ENCODE measurements at places on chromosomes 1 and 21.

DNA sequence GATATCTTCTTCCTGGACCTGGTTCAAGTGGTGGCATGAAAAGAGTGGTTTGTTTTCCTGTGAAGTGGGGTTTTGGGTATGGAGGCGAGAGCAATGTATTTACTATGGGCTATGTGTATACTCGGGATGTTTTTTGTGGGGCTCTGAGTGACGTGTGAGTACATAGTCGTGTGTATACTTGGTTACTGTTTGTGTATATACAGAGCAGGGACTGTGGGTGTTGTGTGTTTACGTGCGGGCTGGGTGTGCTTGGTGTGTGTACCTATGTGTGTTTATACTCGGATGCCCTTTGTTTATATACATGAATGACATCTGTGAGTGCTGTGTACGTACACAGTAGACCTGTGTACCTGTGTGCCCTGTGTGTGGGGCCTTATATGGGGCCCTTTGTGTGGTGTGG lies 50.0 kb downstream of the YARS1 start:
- DNase-seq, result no peak

DNA sequence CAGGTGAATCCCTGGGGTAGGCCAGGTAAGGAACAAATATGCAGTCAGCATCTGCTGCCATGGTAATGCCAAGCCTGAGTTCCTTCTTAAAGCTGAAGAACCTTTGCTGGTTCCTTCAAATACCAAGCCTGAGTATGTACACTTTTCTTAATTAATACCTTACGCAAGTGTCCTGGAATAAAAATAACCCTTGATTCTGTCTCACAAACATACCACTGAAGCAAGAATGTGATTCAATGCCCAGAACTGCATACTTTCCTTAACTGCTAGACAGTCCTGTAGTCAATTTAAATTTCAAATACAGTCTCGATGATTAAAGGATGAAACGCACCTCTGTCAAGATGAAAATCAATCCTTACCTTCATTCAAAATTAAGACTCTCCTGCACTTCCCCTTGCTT lies 634.0 kb upstream of the CHRM3 start:
- no peak for DNase-seq

- DNase-seq, result no peak
Observed at GRCh38 chr1:14996133-14997050, 157.2 kb upstream of the TMEM51 start.

DNA sequence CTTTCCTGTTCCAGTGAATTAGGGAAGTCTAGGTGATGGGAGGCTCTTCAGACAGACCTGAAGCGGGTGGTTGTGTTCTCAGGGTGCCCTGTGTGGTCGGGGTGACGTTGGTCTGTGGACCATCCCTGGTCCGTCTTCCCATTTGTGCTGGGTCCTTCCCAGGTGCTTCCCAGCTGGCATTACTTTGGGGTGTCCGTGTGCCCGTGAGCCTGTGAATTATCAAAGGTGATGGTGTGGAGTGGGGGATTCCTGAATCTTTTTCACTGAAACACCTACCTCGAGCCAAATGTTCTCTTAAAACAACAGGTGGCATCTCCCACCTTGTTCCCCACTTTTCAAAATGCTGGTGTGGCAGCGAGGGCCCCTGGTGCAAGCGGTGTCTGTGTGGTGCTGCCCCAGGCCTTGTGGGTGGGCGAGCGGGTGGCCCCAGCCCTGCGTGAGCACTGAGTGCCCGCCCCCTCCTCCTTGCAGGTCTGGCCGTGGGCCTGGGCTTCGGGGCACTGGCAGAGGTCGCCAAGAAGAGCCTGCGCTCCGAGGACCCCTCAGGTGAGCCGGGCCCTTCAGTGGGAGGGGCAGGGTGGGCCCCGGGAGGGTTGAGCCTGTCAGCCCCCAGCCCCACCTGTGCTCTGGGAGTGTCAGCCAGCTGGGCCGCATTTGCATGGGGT lies 37.0 kb downstream of the COQ8A start:
- no peak for DNase-seq

GRCh38 chr1:21365036-21365435 lies 74.8 kb upstream of the ECE1 start:
- no peak for DNase-seq

- no peak for DNase-seq
Observed at GRCh38 chr1:203174324-203174985, 1.2 kb downstream of the MYBPH start.

- DNase-seq, result no peak
Observed at GRCh38 chr21:42352441-42353095, 1.8 kb upstream of the TFF2 start.

GRCh38 chr1:9766759-9767442 lies 56.9 kb downstream of the CLSTN1 start:
- no peak for DNase-seq

GRCh38 chr1:157407917-157408525 lies 144.3 kb downstream of the FCRL5 start:
- DNase-seq, result no peak

- no peak for DNase-seq
Observed at GRCh38 chr1:1287288-1288110, 7.3 kb downstream of the SCNN1D start.

GRCh38 chr21:15722591-15723324 lies 7.0 kb upstream of the USP25 start:
- no peak for DNase-seq

GRCh38 chr1:43549921-43550597 lies 19.4 kb downstream of the PTPRF start:
- no peak for DNase-seq

- DNase-seq, result no peak
Observed at GRCh38 chr1:151292207-151293030, 10.3 kb downstream of the ZNF687 start.

GRCh38 chr1:150612014-150612345 lies 17.4 kb downstream of the ENSA start:
- DNase-seq, result no peak

- DNase-seq, result no peak
Observed at GRCh38 chr1:218679391-218679790, 334.3 kb downstream of the TGFB2 start.

- DNase-seq, result no peak
Observed at GRCh38 chr1:154777154-154777553, 92.9 kb downstream of the KCNN3 start.

DNA sequence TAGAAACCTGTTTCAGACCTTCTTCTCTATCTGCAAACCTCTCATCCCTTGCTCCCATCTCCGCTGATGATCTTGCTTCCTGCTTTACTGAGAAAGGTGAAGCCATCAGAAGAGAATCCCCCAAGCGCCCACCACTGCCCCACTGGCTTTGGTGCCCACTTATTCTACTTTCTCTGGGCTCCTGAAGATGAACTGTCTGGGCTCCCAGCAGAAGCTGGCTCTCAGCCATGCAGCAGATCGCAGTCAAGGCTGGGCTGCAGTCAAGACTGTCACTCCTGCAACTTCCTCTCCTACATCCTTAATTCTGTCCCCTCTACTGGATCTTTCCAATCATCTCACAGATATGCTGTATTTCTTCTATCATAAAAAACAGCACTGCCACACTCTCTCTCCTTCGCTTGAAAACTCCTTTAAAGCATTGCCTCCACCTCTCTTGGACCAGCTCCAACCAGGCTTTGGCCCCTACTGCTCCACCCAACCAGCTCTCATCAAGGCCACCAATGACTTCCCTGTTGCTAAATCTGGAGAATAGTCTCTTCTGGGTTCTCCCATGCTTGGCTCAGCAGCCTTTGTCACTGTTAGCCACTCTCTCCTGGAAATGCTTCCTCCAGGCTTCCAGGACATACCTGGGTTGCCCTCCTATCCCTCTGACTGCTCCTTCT lies 25.8 kb downstream of the TRIM62 start:
- DNase-seq, result no peak

- DNase-seq, result no peak
Observed at GRCh38 chr1:51567653-51568052, 48.6 kb upstream of the EPS15 start.

DNA sequence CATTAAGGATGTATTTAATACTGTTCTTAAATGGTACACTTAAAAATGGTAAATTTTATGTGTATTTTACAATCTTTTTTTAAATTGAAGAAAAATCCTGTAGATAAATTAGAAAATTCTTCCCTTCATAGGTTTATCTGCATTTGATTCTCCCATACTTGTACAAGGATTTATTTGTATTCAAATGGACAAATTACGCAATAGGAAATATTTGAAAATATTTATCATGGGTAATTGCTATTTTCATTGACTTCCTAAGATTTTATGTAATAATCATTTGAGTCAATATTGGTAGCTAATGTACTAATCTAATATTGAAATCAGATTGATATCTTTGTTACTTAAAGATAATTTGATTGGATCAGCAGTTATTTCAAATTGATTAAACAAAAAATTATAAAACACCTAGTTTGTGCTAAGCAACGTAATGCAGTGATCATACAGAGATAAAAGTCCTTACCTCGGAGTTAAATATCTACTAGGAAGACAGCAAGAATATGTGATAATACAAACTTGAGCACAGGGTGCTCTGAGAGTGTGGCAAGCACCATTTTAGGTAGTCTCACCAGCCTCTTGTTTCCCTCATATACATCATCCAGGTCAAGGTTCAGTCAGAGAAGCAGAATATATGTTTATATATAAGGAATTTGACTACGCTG lies 11.3 kb upstream of the C1orf162 start:
- DNase-seq, result no peak

GRCh38 chr1:18511149-18511873 lies 30.6 kb downstream of the KLHDC7A start:
- DNase-seq, result no peak

GRCh38 chr1:153697191-153698019 lies 18.9 kb downstream of the NPR1 start:
- no peak for DNase-seq

GRCh38 chr1:12001249-12001917 lies 17.9 kb upstream of the MIIP start:
- no peak for DNase-seq

GRCh38 chr1:113812661-113813135 lies 422 bp upstream of the RSBN1 start:
- DNase-seq, result no peak

DNA sequence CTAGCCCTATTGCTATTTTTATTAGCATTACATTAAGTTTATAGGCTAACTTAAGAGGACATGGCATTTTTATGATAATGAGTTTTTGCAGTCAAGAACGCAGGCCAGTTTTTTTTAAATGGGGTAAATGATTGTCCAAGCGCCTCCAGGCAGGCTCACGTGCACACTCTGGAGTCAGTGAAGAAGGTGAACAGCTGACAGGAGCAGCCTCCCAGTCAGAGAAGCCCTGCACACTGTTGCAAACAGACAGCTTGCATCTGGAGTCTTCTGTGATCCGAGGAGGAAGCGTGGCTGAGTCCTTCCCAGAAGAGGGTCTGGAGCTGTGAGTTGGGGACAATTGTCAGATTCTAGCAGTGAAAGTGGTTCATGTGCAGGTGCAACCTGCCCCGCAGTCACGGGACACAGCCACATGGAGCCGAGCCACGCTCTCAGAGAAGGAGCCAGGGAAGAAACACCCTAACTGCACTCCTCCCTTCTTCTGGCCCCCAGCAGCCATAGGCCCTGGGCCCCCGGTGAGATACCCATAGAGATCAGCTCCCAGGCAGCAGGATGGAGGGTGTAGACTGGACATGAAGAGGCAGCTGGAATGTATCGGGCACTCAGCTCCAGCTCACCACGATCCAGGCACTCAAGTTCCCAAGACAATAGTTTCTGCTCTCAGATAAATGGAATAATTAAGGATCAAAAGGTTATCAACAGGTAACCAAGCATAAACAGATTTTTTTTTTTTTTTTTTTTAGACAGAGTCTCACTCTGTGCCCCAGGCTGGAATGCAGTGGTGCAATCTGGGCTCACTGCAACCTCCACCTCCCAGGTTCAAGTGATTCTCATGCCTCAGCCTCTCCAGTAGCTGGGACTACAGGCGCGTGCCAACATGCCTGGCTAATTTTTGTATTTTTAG lies 26.4 kb downstream of the CAPN2 start:
- DNase-seq, result no peak

GRCh38 chr1:78370779-78371482 lies 119.8 kb upstream of the PTGFR start:
- no peak for DNase-seq

DNA sequence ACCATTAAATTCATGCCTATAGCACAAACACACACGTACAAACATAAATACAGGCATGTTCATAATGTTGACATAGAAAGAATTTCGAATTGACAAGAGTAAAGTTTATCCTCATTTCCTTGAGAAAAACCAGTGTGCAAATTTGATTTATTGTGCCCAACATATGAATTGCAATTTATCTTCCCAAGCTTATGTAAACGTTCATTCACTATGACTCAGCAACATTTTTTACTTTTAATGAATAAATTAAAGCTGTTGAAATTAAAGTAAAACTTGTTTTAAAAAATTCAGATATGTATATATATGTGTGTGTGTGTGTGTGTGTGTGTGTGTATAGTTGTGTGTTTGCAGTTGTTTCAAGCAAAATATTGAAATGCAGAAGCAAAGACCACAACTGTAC lies 1067.9 kb downstream of the BRINP3 start:
- DNase-seq, result no peak

- DNase-seq, result no peak
Observed at GRCh38 chr1:177024623-177025022, 139.9 kb downstream of the ASTN1 start.

DNA sequence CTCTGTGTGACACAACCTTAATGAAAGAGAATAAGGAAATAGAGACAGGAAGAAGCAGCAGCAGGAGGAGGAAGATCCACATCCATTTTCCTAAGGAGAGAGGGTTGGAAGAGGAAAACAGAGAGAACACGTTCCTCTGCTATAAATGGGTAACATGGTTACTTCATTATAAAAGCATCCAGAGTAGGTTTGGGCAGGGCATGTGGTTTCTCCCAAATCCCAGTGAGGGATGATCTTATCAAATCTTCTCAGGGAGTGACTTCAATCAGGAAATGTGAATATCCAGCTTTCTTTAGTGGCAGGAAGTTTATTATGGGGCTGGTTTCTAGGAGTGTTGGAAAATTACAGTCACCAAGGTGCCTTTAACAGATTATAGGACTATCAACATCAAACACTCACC lies 11.1 kb downstream of the CYP2J2 start:
- no peak for DNase-seq

- DNase-seq, result no peak
Observed at GRCh38 chr1:30727824-30728223, 4.4 kb upstream of the MATN1 start.

DNA sequence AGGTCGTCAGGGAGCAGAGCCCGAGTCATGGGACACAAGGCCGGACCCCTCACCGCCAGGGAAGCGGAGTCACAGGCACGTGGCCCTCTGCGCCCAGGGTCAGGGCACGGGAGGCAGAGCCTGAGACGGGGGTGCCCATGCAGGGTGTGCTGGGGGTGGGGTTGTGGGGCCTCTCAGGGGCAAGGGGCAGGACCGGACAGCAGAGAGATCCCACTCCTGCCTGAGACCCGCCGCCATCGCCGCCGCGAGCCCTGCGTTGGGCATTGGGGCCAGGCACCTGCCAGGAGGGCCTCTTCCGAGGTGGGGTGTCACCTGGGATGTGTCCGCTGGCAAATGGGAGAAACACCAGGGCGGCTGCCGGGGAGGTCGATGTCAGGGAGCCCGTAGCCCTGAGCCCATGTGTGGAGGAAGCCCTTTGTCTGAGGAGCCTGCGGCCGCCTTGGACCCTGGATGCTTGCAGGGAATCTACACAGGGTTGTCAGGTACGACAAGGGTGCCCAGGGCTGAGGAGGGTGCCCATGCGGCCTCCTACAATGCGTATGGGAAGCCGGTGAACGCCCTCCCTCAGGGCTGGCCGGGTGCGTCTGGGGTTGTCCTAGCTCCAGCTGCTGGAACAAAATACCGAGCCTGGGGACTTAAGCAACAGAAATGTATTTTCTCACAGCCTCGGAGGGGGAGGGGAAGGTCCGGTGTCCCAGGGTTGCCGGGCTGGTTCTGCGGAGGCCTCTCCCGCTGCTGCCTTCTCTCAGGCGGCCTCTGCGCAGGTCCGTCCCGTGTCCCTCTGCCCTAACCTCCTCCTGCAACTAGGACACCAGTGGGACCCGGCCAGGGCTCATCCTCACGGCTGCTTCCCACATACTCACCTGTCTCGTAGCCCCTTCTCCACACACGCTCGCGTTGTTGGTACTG lies 16.4 kb upstream of the C1orf159 start:
- no peak for DNase-seq
